Neural progenitor cell (in vitro differentiated cells): ENCODE measurements at places on chromosomes 2 and 18.

DNA sequence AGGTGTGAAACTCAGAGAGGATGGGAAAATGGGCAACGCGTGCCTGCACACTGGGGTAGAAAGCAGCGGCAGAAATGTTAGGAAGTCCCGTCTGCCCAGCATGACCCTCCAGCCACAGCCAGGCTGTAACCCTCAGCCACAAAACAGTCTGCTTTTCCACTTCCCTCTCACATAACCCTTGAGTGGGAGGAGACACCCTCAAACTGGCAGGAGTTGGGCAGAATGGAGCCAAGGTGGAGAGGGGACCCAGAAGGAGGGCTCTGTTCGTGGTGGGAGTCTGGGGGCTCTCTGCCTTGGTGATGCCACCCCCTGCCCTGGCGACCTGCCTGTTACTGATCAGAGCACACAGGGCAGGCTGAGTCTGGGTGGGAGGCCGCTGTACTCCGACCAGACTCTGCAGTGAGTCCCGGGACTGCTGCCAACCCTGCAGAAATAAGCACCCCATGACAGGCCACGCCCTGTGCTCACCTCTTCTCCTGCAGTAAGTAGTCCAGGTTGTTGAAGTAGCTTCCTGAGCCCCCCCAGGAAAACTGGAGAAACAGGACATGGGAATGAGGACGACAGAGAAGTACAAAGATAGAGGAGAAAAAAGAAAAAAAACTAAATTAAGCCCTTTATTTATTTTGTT, 16.0 kb downstream of the FAM178B start:
- no peak for DNase-seq

DNA sequence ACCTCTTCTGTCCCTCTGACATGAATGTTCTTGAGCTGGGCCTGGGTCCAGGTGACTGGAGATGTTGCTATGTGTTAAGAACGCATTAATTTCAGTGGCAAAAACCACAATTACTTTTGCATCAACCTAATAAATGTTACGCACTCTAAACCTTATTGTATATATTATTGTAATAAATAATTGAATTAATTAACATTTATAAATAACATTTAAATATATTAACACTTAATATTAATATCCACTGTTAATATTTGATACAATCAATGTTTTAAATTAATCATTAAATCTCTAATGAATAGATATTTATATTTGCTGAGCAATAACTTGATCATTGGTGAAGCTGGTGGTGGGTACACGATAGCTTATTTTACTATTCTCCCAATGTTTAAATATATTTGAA, 97.4 kb downstream of the KCNF1 start:
- no peak for DNase-seq

- no peak for DNase-seq
These were observed 178.7 kb upstream of the MGAT5 start for GRCh38 chr2:134075204-134075603.

GRCh38 chr18:53701697-53702096, 522.8 kb downstream of the MBD2 start:
- DNase-seq, result no peak

GRCh38 chr2:47518497-47519146, 115.7 kb downstream of the MSH2 start:
- no peak for DNase-seq

DNA sequence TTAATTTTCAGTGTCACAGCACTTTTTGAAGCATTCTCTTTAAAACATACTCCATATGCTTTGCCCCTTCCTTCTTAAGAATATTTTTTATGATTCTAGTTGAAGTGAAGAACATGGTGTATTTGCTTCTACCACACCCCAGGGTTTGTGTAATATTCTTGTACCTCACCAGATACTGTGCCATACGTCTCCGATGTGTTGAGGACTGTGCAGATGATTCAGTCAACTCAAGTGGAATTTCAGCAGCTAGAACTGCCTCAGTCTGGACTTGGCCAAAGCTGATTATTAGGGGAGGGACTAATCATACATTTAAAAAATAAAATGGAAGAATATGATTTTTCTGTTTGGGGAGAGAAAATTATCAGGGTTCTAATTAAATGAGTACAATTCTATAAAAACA, 115.7 kb downstream of the MYO1B start:
- no peak for DNase-seq

GRCh38 chr2:223542501-223542900, 59.7 kb downstream of the SCG2 start:
- DNase-seq, result no peak

- no peak for DNase-seq
These were observed 42.3 kb downstream of the METTL8 start for GRCh38 chr2:171391532-171391931.

DNA sequence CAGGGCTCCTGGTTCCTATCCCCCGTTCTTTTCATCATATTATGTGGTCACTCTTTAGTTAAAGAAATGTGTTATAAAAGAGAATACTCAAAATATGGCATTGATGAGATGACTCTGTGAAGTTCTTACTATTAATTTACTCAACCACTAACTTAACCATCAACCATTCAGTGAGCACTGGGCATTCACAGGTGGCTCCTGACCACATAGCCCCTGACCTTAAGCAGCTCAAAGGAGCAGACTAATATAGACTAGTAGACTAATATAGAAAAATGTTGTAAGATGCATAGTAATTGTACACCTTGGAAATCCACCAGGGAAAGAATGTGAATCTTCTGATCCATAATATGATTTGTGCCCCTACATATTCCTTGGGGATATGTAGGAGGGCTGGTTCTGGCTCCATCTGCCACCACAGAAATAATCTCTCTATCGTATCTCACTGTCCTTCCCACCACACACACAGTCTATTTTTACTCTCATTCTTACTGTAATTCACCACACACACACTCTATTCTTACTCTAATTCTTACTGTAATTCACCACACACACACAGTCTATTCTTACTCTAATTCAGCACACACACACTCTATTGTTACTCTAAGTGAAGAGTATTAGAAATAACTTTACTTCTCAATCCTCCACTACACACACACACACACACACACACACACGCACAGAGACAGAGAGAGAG, 188.9 kb upstream of the ITGA4 start:
- DNase-seq, result no peak

DNA sequence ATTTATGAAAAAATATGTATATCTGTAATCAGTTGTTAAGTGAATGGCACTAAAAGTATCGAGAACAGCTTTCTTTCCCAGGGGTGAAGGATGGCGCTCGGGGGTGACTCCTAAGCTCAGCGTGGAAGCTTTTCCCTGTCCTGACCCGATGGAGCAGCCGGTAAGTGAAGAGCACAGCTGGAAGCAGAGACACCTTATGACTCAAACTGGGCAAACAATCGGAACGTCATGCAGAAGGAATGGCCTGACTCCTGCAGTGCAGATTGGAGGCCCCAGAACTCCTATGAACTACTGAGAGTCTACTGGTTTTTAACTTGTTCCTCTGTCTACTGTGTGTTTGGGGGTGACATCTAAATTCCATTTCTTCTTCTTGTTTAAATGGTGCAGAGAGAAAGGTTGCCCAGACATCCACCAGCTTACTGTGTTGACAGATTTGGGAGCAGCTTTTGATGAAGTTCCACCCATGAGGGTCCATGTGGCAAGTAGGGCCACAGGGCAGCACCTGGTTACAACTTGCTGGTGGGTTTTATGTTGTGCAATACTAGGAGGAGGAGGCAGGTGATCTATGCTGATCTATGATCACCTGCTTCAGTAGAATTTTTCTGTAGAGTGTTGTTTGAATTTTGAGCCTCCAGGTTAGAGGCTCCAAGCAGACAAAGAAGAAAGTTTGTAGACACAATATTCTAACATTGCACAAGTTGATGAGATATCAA, 52.8 kb upstream of the TMEM182 start:
- DNase-seq, result no peak

DNA sequence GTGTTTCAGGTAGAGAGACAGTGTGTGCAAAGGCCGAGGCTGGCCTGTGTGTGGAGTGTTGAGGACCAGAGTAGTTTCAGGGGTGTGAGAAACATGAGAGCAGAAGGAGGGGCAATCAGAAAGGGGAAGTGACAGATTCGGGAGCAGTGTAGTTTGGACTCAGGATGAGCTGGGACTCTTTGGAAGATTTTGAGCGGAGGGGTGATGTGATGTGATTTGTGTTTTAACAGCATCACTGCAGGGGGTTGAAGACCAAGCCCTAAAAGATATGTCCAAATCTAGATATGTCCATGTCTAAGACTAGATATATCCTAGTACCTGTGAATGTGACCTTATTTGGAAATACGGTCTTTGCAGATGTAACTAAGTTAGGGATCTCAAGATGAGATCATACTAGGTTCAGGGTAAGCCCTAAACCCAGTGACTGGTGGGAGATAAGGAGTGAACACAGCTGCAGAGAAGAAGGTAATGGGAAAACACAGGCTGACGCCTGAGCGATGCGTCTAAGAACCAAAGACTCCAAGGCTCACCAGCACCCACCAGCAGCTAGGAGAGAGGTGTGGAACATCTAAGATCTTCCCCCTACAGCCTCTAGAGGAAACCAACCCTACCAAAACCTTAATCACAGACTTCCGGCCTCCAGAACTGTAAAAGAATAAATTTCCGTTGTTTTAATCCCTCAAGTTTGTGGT, 38.5 kb upstream of the MYO3B start:
- DNase-seq, result no peak

DNA sequence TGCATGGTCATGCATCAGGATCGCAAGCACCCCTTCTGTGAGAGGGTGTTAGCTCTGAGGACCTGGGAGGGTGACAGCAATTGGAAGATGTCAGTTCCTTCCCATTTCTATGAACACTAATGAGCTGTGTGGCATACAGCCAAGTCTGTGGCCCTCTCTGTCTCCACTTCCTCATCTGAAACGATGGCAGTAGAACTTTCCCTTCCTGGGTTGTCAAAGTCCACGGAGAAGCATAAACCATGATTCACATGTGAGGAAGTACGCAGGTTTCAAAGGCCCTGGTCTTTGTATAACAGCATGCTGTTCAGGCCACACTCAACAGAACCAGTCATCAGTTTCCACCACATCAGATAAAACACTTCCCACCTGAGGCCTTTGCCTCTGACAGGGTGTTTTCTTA, 167.4 kb upstream of the RAB6C start:
- no peak for DNase-seq

DNA sequence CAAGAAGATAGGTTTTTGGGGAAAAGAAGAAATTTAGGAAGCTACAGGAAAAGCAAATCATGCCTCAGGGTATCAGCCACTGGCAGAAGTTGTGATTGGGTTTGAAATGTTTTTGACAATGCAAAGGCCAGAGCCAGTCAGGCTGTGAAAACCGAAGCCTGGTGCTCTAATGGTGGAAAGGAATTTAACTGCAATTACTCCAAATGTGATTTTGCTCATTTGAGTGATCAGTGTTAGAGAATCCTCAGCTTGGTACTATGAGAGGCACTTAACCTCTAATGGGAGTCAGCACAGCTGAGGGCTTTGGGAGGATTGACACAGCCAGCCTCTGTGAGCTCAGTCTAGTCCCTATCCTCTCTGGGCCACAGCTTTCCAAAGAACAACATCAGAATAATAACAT, 176.5 kb downstream of the LRRTM1 start:
- DNase-seq, result peak; percentile 3

GRCh38 chr2:203549406-203549805, 14.3 kb upstream of the RAPH1 start:
- no peak for DNase-seq

- DNase-seq, result no peak
These were observed 8.8 kb downstream of the ODC1 start for GRCh38 chr2:10439185-10439879.

DNA sequence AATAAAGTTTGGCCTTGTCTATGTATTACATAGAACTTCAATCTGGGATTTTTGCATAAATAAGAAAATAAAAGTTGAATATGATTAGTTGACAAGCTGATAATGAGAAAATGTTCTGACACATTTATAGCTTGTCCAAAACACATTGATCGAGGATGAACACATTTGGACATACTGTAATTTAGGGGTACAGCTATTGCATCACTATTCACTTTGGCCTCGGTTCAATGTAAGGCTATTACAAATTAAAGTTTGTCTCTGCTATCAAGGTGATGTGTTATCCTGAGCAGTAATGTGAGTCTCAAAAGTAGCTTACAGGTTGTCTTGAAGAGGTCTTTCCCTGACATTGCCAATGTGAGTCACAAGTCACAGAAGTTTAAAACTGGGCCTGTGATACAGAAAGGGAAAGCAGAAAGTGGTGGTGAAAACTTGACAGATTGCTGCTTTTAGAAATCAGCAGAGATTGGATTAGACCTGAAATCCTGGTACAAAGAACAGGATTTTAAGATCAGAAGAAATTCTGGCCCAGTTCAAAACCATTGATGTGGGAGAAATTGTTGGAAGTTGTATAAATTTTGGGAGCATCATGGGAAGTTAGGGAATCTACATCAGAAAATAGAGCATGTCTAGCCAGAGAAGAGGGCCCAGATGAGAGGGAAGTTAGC, 674.1 kb downstream of the NYAP2 start:
- DNase-seq, result no peak

DNA sequence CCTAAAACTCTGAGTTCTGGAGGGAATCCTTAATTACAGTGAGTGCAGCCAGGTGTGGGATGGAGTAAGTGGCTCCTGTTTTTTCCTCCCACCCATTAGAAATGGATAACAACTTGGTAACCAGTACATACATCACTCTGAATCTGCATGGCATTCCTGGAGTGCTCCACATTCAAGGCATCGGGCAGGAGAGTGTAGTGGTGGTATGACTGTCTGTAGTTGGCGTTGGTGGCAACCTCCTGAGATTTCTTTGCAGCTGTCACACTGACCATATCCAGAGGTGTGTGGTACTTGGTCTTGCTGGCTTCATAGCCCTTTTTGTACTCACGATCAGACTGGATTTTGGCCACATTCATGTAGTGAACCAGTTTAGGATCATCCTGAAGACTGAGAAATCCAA, 68.3 kb downstream of the NEB start:
- no peak for DNase-seq

- DNase-seq, result no peak
These were observed 7.6 kb downstream of the ZFP36L2 start for GRCh38 chr2:43218702-43219382.

DNA sequence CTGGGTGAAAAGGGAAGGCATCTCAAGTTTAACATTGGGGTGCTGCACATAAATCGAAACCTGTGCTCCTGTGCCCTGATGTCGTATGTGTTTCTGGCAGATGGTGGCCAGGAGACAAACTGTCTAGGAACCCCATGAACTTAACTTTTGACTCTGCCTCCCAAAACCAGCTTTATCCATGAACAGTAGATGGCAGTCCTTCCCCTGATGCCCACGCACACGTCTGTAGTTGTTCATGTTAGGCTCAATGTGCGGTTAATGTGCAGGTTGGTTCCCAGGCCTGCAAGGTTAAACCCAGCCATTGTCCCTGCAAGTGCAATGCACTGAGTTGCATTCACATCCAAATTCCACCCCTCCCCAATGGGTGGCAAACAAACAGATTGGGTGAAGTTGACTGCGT, 44.1 kb upstream of the SIX3 start:
- no peak for DNase-seq

- DNase-seq, result no peak
These were observed 10.3 kb downstream of the ALPI start for GRCh38 chr2:232466221-232466620.

GRCh38 chr2:16908656-16909055, 243.0 kb upstream of the CYRIA start:
- DNase-seq, result no peak

DNA sequence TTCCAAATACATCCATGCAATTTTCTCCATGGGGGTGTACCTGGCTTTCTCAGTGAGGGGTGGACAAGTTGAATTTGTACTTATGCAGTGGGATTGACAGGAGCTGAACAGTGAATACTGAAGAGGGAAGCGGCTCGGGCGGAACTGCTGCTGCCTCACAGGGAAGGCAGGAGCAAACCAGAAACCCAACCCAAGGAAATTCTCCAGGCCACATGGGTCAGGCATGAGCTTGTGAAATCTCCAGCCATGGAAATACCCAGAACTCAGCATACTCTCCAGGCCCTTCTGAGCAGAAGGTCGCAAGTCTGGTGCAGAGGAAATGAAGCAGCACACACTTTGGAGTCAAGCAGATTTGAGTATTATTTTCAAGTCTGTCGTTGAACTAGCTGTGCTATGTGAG, 26.5 kb upstream of the INO80C start:
- DNase-seq, result no peak
